ENCODE measurements at places on chromosomes 5 and 9.

DNA sequence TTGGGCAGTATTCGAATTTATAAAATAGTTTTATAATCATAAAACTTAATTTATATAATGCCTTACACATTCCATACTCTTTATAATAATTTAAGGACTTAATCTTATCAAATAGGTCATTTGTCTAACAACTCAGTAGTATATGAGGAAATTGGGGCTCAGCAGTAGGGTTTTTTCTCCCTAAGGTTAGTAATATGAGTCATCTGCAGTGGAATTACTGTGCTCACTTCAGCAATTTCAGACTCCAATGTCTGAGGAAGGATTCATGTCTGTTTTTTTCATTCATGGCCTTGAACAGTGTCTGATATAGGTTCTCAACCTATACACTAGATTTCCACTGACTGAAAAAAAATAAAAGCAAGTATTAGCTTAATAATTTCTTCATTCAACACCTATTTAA is 7.4 kb downstream of the DMRTA1 start:
- no peak for DNase-seq

- DNase-seq: peak; percentile 56
Observed at GRCh38 chr9:105053209-105053652, 125.3 kb upstream of the ABCA1 start.

DNA sequence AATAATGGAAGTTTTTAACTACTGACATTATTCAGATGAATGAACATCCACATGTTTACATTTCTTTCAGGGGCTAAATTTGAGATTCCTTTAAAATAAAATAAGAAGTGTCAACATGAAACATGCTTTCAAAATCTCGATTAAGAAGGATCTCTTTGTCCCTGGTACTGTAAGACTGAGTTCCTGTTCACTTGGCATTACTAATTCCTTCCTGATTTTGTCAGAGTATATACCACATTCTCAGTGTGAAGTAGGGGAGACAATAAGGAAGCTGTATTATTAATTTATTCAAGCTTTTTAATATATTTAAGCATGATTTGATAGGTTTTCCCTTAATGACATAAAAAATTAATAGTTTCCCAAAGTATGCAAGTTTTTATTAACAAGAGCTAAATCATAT is 81.5 kb upstream of the GRHPR start:
- DNase-seq: no peak

DNA sequence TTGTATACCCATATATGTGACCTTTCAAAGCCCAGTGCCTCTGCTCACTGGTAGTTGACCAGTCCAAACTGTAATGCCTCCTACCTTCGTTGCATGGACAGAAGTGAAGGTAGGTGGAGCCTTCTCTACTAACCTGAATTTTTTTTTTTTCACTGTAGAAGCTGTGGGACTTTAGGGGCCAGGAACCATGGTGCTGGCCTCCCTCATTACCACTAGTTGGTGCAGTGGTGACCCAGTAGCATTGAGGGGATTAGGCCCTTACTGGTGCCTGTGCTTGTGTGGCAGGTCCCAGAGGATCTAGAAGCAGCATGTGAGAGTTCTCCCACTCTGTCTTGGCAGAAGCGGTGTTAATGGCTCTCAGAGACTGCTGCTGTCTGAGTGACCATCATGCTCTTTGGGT is 2.3 kb downstream of the RALGPS1 start:
- peak; percentile 42 for DNase-seq

DNA sequence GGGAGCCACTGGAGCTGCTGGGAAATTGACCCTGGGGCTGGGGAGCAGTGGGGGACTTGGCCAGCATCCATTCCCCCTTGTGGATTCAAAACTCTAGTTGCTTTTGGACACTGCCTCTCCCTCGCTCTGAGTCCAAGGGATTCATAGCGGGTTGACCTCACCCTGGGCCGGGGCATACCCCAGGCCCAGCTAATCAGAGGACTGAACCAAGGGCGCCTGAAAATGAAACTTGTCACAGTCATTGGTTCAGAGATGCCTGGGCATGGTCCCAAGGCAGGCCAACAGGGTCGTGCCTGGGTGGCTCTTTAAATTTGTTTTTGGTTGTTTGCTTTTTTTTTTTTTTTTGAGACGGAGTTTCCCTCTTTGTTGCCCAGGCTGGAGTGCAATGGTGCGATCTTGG is 22.6 kb downstream of the STK10 start:
- DNase-seq: no peak

DNA sequence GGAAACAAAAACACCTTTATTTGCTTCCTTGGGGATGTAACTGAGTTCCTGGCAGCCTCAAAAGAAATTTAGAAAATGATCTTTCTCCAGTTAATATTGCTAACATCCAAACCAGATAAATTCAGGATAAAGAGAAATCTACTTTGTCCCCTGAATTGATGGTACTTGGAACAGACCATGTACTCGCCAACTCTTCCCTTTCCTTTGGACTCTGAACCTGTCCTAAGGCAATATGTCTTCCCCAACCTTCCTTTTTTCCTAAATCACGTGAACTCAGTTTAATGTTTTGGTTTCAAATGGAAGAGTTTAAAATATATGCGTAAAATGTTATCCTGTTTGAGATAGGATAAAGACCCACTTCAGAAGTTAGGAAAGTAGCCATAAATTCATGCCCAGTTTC is 28.0 kb downstream of the ACO1 start:
- DNase-seq: no peak

- DNase-seq: no peak
Observed at GRCh38 chr9:116791326-116791725, 104.2 kb downstream of the TRIM32 start.

DNA sequence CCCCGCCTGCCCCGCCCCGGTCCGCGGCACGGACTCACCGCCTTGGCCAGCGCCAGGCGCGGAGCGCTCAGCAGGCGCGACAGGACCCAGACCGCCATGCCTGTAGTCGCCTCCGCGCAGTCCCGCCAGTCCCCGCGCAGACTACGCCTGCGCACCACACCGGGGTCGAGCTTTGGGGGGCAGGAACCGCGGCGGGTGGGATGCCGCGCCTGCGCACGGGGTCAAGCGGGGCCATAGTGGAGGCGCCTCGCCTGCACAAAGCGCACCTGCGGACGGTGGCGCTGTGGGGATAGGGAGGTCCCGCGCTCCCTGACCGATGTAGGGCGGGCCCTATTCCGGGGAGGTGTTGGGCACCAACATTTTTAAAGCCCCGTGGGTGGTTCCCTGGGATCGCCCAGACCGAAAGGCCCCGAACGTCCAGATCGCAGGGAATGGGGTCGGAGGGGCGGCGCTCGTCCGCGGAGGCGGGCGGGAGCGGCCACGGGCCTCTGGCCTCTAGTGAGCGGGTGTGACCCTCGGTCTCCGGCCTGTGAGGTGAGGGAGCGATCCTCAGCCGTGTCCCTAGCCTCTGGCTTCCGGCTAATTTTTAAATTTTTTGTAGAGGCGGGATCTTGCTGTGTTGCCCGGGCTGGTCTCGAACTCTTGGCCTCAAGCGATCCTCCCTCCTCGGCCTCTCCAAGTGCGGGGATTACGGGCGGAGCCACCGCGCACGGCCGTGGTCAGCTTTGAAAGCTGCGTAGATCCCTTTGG is 70.8 kb upstream of the LPCAT1 start:
- peak; percentile 79 for DNase-seq

DNA sequence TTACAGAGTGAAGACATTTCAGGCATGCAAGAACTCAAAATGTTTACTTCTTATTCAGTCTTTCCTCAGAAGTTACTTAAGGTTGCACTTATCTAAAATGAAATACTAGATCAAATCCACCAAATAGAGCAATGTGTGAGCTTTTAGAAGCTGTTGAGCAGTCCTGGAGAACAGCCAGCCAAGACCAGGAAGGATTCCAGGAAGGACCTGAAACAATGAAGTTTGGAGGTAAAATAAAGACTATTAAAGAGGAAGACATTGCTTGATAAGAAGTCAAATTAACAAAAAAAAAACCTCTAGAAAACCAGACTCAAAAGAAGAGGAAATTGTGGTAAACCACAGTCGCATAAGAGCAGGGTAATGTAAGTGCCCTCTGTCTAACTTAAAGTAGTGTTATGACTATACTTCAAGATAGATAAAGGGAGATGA is 156.2 kb upstream of the S1PR3 start:
- peak; percentile 78 for DNase-seq

GRCh38 chr5:128633901-128634300 is 95.9 kb upstream of the FBN2 start:
- DNase-seq: no peak

DNA sequence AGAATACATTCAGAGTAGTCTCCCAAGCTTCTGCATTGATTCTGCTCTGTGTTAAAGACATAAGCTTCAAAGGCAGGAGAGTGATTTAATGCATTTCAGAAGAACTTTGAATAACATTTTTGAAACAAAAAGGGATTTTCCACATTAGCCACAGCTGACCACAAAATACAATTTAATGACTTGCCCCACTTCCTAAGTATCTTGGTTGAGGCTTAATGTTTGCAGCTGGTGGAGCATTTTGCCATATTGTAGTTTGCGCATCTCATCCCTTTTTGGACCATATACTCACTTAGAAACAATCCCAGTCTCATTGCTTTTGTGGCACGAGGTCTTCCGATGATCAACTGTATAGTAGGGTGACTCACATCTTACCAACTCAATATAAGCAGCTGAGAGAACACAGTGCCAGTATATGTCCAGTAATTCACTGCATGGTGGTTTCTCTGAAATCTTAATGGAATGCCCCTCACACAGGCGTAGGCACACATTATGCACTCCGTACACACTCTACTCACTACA is 455.8 kb upstream of the PTGER4 start:
- no peak for DNase-seq

- DNase-seq: no peak
Observed at GRCh38 chr5:21185536-21185935, 1197.5 kb upstream of the CDH18 start.

DNA sequence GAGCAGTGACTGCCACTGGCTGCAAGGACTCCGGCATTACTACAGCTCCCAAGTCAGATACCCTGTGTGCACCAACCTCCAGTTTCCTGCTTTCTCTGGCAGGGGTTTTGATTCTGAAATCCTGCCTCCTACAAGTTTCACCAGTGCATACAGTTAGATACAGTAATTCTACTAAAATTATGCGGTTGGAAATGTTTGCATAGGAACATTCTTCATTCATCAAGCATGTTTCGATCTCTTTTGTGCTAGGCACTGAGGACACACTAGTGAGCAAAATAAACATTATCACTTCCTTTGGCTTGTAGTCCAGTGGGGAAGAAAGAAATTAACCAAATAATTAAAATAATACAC is 152.2 kb downstream of the TMEM167A start:
- no peak for DNase-seq

DNA sequence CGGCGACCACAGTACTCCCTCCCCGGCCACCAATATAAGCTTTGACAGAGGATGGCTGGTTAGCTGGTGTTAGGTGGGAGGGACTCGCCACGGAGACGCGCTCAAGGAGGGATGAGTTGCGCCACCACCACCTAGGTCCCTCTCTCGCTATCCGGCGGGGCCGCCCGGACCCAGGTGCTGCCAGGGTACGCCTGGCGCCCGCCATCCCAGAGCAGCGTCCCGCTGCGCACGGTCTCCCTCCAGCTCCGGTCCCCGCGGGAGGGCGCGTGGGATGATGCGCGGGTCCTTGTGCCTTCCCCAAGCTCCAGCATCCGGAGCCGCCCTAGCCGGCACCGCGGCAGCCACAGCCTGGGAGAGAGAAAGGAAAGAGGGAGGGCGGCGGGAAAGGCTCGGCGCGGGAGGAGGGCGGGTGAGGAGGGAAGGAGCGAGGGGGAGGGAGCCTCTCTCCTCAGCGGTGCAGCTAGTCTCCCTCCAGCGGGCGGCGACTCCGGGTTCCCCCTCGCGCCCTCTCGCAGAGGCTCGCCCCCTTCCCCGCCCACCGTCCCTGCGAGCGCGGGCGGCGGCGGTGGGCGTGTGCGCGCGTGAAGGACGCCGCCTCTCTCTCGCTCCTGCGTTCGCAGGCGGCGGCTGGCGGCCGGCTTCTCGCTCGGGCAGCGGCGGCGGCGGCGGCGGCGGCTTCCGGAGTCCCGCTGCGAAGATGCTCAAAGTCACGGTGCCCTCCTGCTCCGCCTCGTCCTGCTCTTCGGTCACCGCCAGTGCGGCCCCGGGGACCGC is at the start of gene CAMK4:
CAMK4 (plus strand) TSS at position 598 of the 774 bp plus-strand sequence; CDS start at position 698, 100 bp downstream.
- DNase-seq: peak; percentile 49

DNA sequence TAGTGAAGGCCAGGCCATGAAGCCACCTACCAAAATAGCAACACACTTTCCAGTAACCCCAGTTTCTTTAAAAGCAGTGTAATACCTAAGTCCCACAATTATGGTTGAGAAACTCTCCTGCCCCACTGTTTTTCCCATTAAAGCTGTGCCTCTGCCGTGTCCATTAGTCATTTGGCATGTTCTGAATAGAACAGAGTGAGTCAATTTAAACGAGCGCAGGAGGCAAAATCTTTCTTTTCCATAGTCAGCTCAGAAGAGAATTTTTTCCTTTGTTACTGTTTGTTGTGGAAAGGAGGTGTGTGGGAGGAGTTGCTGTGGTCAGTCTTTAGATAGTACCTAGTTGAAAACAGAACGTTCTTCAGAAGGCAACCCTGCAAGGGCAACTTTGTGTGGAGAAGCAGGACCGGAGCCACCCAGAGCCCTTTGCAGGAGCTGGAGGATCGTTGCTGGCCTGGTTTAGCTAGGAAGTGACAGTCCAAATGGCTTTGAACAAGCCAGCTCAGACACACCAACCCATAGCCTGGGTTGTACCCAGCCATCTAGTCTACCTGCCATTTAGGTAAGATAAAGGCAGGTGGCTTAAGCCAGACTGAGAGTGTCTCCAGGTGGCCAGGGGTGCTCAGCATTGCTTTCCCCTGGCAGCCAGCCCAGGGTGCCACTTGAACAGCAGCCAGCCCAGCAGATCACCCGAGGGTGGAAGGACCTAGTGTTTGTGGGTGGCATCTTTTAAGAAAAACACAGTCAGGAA is 30.4 kb downstream of the GADD45G start:
- DNase-seq: no peak

DNA sequence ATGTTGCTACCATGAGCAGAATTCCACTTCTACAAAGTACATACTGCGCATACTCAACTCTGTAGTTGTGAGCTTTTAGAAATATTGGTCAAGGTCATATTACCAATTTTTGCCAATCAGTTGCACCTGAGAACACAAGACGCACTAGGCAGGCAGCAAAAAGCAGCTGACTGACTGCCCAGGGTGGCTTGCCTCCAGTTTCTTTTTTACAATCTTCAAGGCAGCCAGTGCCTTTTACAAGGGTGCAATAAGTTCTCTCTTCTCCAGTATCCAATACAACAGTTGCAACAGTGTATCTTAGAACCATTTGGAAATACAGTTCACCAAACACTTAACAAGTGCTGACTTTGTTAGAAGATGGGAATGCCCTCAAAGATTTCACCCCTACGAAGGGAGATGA is 16.1 kb upstream of the FOXB2 start:
- no peak for DNase-seq

DNA sequence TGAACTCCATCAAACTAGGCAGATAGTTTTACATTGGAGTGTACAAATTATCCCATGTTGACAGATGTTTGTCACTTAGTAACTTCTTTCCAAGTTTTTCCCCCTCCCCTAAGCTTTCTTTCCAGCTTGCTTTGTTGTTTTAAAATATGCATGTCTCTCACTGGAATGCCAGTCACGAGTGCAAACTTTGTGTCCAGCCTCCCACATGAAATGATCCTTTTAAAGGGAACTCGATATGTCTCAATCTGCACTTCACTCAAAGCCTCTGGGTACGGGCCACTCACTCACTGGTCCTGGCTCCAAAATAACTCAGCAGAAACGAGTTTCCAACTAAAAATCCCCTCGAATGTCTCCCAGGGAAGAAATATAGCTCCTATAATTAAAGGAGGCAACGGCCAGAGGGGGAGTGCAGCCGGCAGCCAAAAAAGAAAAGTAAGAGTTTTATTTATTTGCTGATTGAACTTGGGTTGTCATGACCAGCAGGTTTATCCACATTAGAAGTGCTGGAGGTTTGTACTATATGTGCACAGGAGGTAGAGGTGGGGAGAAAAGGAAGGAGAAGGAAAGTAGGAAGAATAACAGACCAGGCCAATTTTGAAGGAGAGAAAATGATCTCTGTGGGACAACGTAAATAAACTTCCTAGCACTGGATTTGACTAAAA is 17.5 kb downstream of the NR2F1 start:
- no peak for DNase-seq

All from hematopoietic multipotent progenitor cell treated with erythropoietin and hydrocortisone succinate and interleukin-3 and kit ligand, for 6 days (in vitro differentiated cells).